ENCODE measurements at places on chromosomes 13 and 19.
A peak's percentile ranks its signal among the peaks of the same experiment; 100 is the strongest.

DNA sequence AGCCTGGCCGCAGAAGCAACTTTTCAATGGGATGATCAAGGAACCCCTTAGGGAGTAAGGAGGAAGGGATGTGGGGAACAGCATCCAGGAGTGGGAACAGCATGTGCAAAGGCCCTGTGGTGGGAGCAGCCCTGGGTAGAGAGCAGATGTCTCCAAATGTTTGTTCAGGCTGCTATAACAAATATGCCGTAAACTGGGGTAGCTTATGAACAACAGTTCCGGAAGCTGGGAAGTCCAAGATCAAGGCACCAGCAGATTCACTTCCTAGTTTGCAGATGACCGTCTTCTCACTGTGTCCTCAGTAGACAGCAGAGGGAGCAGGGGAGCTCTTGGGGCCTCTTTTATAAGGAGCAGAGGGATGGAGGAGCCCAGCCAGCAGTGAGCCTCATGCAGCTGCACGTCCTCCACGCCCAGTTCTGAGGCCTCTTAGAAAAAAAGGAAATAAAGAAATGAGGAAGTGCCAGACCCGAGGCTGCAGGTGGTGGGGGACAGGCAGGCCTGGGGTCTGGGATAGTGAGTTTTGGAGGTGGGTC is 4.2 kb upstream of the LRRC25 start:
- DNase-seq = peak; percentile 63

DNA sequence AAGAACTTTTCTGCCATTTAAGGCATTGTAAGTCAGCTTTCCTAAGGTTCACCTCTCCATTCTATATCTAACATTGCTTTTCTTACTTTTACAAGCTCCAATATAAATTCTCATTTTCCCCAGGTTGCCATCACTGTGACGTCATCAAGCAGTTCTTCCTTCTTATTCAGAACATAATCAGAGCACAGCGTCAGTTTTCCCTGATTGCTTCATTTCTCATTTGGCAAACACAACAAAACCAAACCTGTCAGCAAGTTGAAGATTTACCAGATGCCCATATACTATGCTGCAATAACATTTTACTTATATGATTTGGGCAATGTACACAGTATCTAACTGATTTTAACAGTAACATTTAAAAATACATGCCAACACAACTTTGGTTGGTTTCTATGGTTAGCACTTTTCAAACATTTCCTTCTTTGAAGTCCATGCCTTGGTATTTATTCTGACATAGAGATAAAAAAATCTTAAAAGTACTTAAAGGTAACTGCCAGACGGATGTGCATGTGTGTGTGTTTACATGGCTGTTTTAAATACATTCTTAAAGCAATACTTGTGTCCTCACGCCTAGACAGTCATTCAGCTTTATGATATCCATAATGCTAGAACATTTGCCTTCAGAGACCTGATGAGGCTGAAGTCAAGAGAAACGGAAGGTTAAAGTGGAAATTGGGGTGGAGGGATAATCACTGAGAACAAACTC is 264.0 kb downstream of the KLF12 start:
- DNase-seq = no peak

DNA sequence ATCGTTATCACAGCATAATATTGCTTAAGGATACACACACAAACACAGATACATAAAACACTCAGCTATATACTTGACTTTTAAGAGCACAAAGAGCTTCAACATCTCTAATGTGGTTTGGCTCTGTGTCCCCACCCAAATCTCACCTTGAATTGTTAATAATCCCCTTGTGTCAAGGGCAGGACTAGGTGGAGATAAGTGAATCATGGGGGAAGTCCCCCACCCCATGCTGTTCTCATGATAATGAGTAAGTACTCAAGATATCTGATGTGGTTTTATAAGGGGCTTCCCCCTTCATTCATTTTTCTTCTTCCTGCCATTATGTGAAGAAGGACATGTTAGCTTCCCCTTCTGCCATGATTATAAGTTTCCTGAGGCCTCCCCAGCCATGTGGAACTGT is 481.4 kb downstream of the PCDH9 start:
- peak; percentile 33 for DNase-seq

- DNase-seq = no peak
Measured at GRCh38 chr19:35474104-35474503, 16.2 kb downstream of the KRTDAP start.

GRCh38 chr13:37023871-37024270 is 23.3 kb downstream of the EXOSC8 start:
- no peak for DNase-seq

DNA sequence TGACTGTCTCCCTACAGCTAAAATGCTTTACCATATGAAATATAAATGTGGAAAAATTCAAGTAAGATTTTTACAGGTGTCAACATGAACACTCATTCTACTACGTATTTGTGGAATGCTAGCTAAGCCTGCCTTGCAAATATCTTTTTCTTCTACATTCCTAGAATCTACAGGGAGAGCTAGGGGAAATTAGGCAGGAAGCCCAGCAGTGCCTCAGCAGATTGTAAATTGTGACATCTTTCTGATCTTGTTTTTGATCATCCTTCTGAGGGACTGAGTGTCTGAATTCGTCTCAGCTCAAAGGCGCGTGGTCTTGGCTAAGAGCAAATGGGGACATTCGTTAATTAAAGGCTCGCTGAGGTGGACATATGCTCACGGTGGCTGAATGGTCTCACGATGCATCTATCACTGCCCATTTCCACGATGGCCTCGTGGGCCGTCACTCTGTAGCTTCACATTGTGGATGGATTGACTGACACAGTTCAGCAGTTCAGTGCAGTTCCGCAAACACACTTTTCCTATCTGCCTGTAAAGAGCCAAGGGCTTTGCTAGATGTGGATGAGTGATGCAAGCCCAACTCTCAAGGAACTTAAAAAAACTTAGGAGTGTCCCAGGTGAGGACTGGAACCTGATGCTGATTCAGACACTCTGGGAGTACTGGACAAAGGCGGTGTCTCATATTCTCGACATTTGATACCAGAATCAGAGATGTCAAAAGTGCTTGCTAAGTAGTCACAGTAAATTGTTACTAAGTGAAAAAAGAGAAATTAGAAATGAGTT is 562.5 kb downstream of the EFNB2 start:
- no peak for DNase-seq

DNA sequence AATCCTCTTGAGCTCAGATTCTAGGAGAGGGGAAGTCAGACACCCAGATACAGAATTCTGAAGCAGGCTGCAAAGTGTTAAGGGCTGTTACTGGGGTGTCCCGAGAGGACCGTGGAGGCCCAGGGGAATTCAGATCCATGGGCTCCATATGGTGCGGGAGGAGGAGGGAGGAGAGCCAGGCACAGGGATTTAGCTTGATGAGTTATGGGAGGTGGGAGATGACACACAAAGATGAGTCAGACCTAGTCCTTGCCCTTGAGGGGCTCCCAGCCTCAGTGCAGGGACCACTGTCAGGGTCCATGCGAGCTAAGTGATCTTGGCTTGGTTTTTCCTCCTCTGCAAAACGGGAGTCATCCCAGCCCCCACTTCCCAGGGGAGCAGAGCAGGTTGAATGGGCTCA is 14.4 kb upstream of the GIPR start:
- DNase-seq = no peak

DNA sequence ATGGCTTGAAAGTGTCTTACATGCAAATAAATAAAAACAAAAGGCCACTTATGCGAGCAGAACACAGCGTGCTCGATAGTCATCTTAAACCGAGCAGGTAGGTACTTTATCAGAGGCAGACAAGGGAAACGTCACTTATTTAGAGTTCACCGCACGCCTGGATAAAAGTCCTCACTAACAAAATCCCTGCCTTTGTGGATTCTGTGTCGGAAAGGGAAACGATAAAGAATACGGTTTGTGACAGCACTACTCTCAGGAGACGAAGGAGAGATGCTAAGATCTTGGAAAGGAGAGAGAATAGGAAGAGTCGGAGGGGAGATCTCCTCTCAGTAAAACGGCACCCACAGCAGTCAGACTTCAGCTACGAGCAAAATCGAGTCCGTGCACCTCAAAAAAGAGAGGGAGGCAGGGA is 581 bp downstream of the RCBTB1 start:
- DNase-seq = peak; percentile 49

DNA sequence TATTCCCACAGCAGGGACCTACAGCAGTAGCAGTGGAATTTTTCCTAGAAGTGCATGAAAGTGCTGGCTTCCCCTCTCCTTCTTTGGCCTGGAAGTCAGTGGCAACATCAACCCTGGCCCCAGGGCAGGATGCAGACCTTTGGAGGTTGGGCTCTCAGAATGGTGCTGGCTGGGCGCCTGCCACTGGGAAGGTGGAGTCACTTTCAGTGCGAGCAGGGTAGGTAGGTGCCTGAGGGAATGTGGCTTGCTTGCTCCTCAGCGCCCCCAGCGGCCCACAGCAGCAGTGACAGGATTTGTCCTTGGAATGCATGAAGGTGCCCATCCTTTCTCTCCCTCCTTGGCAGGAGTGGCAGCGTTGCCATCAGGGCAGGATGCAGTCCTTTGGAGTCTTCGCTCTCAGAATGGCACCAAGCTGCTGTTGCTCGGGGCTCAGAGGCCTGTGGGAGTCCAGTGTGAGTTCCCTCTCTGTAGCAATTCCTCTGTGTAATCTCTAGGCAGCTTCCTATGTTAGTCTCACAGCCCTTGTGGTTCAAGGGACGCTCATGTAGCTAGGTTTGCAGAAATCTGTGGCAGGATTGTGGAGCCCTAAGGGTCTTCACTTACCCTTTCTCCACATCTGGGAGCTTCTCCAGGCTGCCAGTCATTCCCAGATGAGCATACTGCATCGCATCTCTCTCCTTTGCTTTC is 354.4 kb upstream of the DACH1 start:
- DNase-seq = no peak

DNA sequence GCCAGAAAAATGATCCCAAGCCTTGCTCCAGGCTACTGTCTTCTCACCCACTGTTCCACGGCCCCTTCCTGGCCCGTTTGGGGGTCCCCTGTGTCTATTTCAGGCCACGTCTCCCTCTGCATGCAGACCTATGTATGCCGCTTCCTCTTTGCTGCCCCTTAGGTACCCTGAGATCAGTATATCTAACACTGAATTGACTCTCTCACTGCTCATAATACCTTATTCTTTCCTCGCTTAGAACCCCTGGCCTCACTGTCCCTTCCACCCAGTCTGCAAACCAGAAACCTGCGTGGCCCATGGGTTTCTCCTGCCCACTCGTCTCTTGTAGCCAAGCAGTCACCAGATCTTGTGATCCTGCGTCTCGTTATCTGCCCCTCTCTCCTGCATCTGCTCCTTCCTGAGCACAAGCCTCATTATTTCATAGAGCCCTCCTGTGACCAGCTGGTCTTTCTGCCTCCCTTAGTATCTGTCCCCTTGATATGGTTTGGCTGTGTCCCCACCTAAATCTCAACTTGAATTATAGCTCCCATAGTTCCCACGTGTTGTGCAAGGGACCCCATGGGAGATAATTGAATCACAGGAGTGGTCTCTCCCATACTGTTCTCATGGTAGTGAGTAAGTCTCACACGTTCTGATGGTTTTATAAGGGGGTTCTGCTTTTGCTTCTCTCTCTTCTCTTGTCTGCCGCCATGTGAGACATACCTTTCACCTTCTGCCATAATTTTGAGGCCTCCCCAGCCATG is 109.0 kb upstream of the RNF113B start:
- DNase-seq = no peak

GRCh38 chr19:1752757-1753728 is at the start of gene ONECUT3:
Gene ONECUT3 (plus strand): TSS chr19:1753506. CDS start chr19:1753663, 157 bp downstream.
- DNase-seq = peak; percentile 41

DNA sequence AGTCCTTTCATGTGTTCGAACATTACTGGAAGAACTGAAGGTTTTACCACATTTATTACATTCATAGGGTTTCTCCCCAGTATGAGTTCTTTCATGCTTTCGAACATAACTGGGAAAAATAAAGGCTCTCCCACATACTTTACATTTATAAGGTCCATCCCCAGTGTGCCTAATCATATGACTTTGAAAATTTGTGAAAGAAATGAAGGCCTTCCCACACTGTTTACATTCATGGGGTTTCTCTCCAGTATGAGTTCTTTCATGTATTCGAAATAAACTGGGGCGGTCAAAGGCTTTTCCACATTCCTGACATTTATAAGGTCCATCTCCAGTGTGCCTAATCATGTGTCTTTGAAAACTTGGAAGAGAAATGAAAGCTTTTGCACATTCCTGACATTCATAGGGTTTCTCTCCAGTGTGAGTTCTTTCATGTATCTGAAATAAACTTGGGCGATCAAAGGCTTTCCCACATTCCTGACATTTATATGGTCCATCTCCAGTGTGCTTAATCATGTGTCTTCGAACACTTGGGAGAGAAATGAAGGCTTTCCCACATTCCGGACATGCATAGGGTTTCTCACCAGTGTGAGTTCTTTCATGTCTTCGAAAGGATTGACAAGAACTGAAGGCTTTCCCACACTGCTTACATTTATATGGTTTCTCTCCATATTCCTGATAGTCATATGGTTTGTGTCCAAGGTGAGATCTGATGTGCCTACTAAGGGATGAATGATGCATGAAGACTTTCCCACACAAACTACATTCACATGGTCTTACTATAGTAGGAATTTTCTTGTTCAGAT is 24.0 kb downstream of the ZNF564 start:
- DNase-seq = peak; percentile 24

DNA sequence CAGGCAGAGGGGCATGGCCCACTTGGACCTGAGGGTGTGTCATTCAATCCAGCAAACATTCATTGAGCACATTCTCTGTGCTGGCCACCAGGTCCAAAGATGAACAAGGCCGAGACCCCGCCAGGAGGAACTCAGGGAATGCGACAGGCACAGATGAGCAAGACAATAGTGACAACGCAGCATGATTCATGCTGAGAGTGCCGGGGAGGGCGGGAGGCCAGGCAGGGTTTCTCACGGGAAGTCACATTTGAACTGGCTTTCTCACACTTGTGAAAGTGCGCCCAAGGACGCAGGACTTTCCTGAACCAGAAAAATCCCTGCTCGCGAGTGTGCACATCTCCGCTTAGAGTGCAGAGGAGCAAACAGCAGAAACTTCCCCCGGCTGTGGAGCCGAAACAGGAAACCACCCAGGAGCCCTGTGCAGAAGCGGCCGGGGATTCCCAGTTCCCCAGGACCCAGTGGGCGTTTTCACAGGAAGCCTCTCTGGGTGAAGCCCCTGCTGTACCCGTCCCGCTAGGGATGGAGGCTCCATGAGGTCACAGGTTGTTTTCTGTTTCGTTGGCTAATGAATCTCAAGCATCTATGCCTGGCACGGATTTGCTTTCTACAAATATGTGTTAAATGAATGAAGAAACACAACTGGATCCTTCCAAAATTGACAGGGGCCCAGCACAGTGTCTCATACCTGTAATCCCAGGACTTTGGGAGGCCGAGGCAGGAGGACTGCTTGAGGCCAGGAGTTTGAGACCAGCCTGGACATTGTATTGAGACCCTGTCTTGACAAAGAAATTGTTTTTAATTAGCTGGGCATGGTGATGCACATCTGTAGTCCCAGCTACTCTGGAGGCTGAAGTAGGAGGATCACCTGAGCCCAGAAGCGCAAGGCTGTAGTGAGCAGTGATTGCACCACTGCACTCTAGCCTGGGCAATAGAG is 68.4 kb upstream of the TM9SF2 start:
- DNase-seq = peak; percentile 91

Measured in B cell (primary cell).